ENCODE measurements at places on chromosomes 3 and 15.

DNA sequence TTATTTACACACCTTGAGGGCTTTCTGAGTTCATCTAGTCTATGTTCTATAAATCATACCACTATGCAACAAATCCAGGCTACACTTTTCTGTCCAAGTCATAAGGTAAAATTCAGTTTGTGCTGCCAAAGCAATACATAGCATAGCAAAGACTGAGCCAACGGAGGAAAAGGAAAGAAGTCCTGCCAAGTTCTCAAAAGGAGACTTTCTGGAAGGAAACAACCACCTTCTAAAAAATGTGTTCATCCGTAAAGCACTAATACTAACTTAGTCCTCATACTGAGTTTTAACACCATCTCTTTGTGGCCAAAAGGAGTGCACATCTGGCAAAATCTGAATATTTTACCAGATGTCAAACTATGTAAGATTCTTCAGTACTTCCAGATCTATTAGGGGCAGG, 620.2 kb downstream of the RBMS3 start:
- DNase-seq, result no peak

DNA sequence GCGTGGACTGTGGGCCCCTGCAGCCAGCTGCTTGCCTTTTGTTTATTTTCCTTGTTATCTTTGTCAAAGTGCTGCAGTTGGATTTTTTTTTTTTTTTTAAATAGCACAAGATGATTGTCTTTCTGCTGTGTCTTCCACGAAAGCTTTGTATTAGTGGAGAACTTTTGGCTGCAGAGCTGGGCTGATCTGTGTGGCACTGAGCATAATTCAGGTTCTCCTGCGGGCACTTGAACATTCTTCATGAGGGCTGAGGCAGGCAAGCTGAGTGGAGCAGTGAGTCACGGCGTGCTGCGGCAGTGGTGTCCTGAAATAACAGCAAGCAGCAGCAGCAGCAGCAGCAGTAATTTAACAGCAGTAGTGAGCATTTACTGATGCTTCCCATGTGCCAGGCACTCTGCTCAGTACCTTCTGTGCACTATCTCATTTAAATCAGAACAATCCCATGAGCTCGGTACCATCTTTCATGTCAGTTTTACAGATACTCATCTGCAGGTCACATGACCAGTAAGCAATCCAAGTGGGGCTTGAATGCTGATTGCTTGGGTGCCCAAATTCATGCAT, 45.8 kb downstream of the MITF start:
- DNase-seq, result no peak

- no peak for DNase-seq
Observed at GRCh38 chr15:44296625-44297524, 8.4 kb downstream of the GOLM2 start.

DNA sequence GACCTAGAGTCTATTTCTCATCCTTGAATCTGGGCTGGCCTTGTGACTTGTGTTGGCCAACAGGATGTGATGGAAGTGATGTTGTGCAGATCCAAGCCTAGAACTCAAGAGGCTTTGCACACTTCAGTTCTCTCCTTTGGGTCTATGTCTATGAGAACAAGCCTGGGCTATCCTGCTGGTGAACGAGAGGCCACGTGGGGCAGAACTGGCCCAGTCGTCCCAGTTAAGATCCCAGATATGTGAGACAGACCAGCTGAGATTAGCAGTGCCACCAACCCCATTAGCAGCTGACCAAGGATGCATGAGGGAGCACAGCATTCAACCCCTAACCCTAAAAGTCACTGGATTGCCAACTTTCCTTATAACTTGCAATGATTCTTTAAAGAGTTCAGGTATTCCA, 99.7 kb downstream of the CTNNB1 start:
- DNase-seq, result no peak

DNA sequence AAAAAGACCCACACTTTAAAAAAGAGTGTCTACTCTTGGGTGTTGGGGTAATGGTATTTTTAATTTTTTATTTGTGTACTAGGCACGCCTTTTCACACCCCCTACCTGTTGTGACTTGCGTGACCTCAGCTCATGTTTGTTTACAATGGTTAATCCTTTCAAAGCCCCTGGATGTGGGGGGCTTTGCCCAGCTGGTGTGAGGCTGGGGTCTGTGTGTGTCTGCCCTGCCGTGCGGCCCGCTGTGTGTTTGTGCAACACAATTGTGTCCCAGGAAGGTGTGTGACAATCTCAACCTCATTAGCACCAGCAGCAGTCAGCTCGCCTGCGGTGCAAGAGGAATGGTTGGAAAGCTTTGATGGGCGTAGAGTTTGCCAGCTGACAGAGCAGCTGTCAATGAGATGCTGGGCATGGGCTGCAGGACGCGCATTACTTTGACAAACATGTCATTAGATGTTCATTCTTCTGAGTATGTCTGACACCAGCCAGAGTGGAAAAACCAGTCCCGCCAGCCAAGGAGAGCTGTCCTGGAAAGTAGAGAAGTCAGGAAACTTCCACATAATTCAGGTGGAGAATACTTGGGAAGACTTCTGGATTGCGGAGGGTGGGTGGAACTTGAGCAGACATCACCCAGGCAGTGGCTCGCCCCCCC, 9.6 kb downstream of the LRRK1 start:
- DNase-seq, result no peak

- no peak for DNase-seq
Observed at GRCh38 chr3:54123776-54124196, 1.4 kb downstream of the CACNA2D3 start.

- no peak for DNase-seq
Observed at GRCh38 chr15:80550219-80550907, 144.7 kb upstream of the ABHD17C start.

DNA sequence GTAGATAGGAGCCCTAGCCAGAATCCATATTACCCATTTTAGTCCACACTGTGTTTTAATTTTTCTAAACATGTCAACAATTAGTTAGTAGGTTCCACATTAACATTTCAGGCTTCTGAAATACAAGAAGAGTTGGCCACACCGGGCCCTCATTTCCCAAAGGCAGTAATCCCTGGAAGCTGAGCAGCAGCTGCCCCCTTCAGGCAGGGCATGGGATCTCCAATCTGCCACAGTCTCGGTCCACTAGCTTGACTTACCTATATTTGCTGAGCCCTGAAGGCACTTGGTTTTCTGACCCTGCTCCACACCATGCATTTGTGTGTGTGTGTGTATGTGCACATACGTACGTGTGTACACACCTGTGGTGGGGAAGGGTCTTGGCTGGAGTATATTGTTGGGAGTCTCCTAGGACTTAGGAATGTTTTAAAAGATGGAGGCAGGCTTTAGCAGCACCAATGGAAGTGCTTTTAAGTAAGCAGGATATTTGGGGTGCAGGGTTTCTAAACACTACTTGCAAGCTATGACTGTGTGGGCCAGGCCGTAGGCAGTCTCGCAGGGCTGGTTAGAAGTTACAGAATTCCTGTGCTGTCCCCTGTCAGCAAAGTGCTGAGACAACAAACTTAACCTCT, 71.2 kb upstream of the SOX14 start:
- DNase-seq, result no peak

GRCh38 chr3:41430886-41431285, 231.6 kb downstream of the CTNNB1 start:
- no peak for DNase-seq

DNA sequence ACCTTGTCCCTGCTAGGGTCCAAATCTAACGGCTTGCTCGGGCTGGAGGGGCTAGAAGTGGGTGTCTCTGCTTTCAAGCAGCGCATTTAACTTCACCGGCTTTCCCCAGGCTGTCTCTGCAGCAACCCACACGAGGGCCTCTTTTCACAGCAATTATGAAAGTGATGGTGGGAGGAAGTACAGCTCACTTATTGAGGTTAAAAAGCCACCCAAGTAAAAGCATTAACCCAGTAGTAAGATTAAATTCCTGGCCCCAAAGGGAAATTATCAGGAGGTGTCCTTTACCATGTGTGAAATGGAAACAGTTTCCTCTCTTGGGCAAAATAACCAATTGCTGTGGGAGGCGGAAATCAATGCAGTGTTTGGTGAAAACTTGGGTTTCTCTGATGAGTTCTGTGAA, 41.1 kb downstream of the NGRN start:
- no peak for DNase-seq

- DNase-seq, result no peak
Observed at GRCh38 chr3:128567705-128568356, 74.8 kb upstream of the GATA2 start.

DNA sequence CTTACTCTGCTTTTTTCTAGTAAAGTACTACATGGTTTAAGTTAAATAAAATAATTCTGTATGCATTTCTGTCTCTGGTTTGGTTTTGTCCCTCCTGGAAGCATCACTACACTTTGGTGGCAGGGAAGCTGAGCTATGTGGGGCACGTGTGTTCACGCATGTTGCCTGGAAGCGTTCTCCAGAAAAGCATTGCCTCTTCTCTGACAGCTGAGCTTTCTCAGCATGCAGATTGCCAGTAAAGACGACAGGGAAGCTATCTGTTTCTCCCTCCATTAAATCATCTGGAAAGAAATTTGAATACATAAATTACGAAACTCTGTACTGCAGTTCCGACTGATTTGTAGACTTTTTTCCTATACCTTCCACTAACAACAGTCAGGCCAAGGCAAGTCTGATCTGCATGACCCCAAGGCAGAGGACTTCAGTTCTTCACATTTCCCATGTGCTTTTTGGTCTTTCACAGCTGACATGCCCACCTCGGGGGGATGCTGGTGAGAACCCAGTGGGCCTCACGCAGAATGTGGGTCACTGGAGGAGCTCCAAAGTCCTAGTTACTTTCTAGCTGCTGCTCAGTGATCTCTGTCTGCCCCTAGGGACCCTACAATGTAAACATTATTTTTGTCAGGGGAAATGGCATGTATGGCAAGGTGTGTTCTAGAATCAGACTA, 43.0 kb downstream of the PGPEP1L start:
- DNase-seq, result no peak

DNA sequence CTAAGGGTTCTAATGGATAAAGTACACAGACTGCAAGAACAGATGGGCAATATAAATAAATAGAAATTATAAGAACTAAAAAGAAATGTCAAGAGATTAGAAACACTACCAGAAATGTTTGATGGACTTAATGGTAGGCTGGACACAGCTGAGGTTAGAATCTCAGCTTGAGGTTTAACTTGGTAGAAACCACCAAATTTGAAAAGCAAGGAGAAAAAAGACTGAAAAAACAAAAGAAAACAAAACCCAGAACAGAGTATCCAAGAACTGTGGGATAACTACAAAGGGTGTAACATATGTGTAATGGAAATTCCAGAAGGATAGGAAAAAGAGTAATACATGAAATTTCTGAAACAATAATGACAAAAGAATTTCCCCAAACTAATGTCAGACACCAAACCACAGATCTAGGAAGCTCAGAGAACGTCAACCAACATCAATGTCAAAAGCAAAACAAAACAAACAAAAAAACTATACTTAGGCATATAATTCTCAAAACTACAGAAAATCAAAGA, 35.0 kb downstream of the RFX7 start:
- DNase-seq, result no peak

All from cortex of kidney (tissue), 1 donor.